Stimulated activated CD4-positive, alpha-beta T cell treated with anti-CD3 and anti-CD28 coated beads, Interleukin-1b, Interleukin-23, amount 100 ng/mL, for 1 hour (primary cell): ENCODE measurements at places on chromosomes 5 and 9.

GRCh38 chr9:131529597-131530545, 1.2 kb downstream of the UCK1 start:
- no peak for DNase-seq

GRCh38 chr9:116100711-116101121, 52.9 kb upstream of the PAPPA start:
- DNase-seq, result no peak

DNA sequence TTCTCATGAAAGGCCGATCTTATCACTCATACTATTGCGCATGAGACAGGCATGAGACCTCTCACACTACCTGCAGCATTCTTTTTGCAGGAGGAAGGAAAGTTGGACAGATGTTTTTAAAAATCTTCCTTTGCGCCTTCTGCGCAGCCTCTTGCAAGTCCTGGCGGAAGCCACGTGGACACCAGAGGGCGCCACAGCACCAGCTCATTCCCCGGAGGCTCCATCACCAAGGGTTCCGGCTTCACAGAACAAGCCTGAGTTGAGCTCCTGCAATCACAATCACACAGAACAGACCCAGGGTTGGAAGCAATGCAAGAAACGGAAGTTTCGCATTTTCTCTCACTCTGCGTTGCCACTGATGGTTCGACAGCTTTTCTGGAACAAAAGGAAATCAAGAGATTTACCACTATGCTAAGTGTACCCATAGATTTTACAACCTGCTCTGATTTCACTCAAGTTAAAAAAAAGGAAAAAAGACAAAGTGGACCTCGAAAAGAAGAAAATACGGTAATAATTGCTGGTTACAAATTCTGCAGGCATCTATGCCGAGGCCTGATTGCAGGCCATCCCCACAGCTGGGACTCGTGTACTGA, 304.7 kb upstream of the MSX2 start:
- DNase-seq, result peak; percentile 64

GRCh38 chr9:132994410-132995120, 16.1 kb downstream of the GFI1B start:
- no peak for DNase-seq
